ENCODE measurements at places on chromosomes 1 and 21. TPM values are rescaled to one million over a fixed set of nuclear protein-coding genes. Genes with fewer than 3 reads are reported as not detected.

The CFAP141 gene
- total RNA-seq: not detected

GRCh38 chr1:186303911-186304310, 71.1 kb downstream of the TPR start:
- no peak for DNase-seq

GRCh38 chr1:36217670-36218069, 6.6 kb upstream of the THRAP3 start:
- no peak for DNase-seq

GRCh38 chr1:207946756-207947155, 35.8 kb upstream of the CD34 start:
- DNase-seq: no peak

The C1orf87 gene
- not detected for total RNA-seq

- DNase-seq: peak; percentile 75
Observed at GRCh38 chr1:7470904-7471638, 300.0 kb upstream of the VAMP3 start.

- DNase-seq: peak; percentile 4
Observed at GRCh38 chr1:26023826-26024225, 2.3 kb downstream of the EXTL1 start.

The KCNT2 gene
- 1.0 TPM for total RNA-seq

DNA sequence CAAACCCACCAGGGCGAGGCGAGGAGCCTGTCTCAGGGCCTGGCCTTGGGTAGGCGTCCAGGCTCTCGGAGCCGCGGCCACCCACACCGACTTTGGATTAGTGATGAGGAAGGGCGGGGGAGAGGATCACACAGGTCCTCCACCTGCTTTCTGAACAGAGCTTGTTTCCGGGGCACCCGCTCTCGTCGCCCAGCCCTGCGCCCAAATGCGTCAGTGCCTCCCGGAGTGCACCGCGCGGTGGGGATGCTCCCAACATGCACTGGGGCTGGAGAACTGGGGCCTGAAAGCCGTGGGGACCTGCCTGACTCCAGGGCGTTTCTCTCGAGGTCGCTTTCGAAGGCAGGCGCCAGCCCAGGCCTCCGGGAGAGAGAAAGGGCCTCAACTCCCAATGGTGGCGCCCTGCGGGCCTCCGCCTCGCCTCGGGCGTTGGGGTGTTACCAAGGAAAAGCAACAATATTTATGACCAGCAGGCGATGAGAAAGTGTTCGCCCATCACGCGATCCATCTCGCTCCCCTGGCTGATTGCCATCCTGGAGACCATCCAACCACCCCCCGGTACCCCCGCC, 8.9 kb upstream of the LHX8 start:
- DNase-seq: no peak

The KCNK1 gene
- total RNA-seq: 23.9 TPM

The FAM151A gene
- total RNA-seq: 2.1 TPM

The OR2T11 gene
- total RNA-seq: not detected

- no peak for DNase-seq
Observed at GRCh38 chr1:68819190-68819829, 322.4 kb upstream of the DEPDC1 start.

The RHOC gene
- 98.2 TPM for total RNA-seq

DNA sequence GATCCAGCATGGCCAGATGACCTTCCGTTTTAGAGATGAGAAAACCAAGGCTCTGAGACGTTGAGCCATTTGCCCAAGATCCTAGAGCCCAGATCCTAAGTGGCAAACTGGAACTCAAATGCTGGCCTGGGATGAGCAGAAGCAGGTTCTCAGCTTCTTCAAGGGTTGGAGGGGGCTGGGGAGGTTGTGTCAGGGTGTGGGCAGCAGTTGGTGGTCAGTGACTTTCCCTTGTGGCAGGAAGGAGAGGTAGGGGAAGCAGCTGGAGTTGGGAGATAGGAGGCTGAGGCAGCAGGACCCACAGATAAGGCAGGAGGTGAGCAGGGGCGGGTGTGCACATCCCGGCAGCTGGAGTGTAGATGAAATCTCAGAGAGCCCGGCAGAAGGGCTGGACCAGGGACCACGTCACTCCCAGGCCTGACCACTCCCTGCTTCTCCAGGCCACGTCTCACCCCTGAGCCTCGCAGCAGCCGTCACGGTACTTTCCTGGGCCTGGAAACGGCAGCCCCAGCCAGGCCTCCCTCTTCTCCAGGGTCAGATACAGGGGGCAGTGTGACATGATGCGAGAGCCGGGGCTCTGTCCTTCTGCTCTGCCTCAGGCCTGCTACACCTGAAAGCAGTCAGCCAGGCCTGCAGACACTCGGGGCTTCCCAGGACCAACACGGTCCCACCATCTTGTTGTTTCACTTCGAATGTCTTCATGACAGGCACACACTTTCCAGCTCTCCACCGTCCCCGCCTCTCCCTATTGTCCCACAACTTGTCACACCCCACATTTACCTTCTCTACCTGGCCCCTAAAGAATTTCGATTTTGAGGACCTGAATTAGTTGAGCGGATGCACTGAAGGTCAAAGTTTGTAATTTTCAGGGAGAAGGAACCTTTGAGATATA, 11.5 kb upstream of the LAPTM5 start:
- DNase-seq: peak; percentile 34

DNA sequence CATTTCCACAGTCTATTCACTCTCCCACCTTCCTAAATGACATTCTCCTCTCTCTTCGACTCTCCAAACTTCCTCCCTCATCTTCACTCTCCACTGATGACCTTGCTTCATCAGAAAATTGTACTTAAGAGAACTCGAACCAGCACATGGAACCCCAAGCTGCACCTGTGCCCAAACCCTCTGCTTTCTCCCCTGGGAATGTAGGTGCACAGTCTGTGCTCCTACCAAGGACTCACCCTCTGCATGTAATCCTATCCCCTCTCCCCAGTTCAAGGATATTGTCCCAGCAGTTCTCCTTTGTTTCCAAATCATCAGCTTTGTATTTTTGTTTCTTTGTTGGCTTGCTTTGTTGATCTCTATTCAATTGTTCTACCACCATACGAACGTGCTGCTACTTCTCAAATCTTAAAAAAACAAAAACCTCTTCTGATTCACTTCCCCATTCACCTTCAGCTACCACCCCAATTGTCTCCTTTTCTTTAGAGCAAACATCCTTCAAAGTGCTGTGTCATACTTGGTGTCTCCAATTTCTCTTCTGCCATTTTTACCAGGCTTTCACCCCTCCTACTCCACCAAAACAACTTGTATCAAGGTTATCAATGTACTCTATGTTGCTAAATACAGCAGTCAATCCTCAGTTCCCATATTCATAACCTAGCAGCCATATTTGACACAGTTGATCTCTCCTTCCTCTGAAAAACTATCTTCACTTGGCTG, 26.8 kb downstream of the RAB3B start:
- no peak for DNase-seq

The CYP4A11 gene
- total RNA-seq: not detected

DNA sequence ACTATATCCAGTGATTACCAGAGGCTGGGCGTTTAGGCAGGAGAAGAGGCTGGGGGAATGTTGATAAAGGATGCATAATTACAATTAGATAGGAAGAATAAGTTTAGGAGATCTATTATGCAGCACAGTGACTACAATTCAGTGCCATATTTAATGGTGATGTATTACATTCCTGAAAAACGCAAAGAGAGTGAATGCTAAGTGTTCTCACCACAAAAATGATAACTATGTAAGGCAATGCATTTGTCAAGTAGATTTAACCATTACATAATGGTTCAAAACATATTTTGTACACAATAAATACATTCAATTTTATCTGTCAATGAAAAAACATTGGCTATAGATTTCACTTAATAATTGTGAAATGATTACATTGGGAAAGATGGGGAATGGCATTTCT, 548.9 kb downstream of the NUF2 start:
- no peak for DNase-seq

DNA sequence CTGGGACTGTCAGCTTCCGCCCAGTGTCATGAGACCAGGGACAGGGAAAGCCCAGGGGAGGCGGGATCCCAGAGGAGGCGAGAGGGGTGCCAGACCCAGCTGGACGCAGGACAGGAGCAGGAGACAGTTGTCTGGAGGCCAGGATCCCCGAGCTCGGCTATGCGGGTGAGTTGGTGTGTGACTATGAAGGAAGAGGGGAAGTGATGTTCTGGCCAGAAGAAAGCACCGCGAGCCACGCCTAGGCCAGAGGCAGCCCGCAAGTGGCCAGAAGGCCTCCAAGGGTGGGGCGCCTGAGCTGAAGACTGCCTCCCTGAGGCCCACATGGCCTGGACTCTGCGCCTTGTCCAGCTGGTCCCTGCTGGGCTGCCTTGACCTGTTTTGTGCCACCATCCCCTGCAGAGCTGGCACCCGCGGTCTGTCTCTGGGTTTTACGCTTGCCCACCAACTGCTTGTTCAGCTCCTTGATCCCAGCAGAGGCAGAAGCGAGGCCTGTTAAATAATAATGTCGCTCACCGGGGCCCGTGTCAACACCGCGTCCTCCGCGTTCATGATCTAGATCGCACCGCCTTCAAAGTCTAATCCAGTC, 85.2 kb upstream of the ACTL8 start:
- DNase-seq: peak; percentile 67

- no peak for DNase-seq
Observed at GRCh38 chr1:65009724-65010420, 43.5 kb upstream of the JAK1 start.

DNA sequence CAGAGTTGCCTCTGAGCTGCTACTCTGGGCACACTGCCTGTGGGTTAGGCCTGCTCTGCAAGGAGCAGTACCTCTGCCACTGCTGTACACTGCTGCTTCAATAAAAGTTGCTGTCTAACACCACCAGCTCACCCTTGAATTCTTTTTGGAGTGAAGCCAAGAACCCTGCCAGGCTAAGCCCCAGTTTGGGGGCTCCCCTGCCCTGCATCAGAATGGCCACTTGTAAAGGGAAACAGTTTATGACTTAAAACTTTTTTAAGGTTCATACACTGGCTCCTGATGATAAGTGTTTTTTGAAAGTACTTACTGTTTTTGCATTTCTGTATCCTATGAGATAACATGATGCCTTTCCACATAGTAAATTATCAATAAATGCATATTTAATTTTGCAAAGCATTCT, 310.0 kb downstream of the LMO4 start:
- DNase-seq: no peak

DNA sequence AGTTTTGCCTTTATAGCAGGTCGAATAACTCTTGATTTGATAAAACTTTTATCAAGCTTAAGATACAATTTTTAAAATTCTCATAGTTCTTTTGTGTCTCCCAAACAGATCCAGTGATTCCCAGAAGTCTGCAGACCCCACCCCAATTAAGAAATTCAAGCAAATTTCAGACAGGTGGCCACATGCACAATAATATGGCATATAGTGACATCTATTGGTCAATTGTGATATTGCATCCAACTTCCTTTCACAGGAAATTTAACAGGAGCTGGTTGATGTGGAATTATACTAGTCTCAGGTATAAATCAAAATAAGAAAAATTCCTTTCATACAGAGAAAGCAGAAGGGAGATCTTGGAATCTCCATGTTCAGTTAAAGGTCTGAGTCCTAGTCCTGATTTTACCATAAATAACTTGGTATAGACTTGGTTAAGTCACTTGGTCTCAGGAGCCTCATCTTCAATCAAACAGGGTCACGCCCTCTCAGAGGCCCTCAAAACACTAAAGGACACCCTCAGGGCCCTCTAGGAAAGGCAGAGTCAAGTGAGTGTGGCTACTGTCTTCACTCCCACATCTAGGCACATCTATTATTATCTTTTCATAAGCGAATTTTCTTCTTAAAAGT, 24.1 kb downstream of the PIGM start:
- no peak for DNase-seq

The CORT gene
- total RNA-seq: 0.32 TPM

DNA sequence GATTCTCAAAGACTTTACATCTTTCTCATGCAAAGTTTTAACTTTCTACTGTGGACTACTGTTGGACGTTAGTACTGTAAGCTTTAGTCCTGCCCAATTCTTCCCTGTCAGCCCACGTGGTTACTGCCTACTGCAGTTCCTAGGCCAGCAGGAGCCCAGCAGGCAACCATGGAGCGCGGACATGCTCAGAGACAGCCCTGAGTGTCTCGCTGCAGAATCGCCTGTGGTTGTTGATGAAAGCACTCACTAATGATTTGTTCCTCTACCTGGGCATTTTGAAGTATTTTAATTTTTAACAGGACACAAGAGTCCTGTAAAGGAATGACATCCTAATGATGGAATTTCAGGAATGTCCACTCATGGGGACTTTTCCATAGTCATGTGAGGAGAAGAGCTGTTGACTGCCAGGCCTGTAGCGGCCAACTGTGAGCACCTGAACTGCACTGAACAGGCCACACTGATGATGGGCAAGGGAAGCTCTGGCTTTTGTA, 44.1 kb downstream of the PGBD5 start:
- no peak for DNase-seq

- DNase-seq: peak; percentile 73
Observed at GRCh38 chr1:225746361-225747179, 31.1 kb upstream of the SRP9 start.

The AADACL3 gene
- total RNA-seq: not detected

- no peak for DNase-seq
Observed at GRCh38 chr1:203733009-203733863, 31.7 kb upstream of the LAX1 start.

DNA sequence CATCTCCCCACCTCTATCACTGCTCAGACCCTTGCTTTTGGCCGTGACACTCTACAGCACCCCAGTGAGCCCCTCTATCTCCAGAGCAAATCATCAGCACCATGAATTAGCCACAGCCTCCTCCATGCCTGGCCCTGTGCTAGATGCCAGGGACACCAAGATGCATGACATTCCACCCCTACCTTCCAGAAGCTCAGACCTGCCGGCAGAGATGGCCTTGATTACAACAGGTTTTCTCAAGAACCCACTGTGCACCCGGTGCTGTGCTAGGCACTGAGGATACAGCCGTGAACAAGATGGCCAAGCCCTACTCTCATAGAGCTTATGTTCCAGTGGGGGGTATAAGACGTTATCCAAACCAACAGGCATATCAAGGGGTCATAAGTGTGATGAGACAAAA, 30.6 kb downstream of the CDK18 start:
- DNase-seq: no peak

- no peak for DNase-seq
Observed at GRCh38 chr1:81880781-81881180, 80.0 kb downstream of the ADGRL2 start.

DNA sequence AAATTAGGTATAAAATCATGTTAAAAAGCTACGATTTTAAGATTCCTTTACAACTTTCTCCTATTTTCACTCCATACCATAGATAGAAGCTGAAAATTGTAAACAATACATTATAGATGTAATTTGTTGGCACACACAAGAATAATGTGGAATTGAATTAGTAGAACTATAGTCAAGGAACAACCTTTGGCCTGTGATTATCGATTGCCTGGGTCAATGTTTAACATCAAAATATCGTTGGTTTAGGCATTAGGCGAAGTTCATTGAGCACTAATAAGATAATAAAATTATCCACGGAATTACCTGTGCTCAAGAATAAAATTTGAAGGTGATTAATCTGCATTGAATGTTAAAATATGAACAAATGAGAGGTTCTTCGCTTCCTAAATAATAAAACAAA, 455.1 kb upstream of the ZP4 start:
- DNase-seq: no peak

The FABP3 gene
- 4,881 TPM for total RNA-seq

GRCh38 chr1:37845786-37846185, 13.6 kb downstream of the MTF1 start:
- DNase-seq: no peak

The SYCP1 gene
- not detected for total RNA-seq

- DNase-seq: peak; percentile 84
Observed at GRCh38 chr21:45041351-45041805, 33.0 kb upstream of the ADARB1 start.

GRCh38 chr1:1911350-1912041, 3.6 kb upstream of the CALML6 start:
- DNase-seq: no peak

Measured in Right ventricle myocardium superior (tissue), 1 donor.